Nephron progenitor cell (in vitro differentiated cells): ENCODE measurements at places on chromosomes 6 and 20.

DNA sequence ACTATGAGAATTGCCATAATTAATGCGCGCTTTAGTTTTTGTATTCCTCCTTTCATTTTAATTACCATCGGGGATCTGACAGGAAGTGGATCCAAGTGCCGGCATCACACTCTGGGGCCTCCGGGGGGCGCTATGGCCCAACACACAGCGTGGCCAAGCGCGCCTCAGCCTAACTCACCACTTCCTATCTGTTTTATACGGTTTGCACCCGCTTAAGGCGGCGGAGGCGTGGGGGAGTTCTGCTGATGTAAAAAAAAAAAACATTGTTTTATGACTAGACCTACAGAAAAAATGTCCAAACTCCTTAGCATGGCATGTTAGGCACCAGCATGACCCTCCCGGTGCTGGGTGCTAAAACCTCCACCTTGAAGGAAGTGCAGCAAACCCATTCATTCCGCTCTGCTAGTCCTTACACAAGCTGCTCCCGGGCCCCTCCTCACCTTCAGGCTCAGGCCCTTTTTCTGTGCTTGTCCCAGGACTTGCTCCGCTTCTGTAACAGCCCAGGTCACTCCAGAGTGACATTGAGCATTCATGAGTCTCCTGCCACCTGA, 4.5 kb upstream of the EBF4 start:
- peak; percentile 68 for DNase-seq

DNA sequence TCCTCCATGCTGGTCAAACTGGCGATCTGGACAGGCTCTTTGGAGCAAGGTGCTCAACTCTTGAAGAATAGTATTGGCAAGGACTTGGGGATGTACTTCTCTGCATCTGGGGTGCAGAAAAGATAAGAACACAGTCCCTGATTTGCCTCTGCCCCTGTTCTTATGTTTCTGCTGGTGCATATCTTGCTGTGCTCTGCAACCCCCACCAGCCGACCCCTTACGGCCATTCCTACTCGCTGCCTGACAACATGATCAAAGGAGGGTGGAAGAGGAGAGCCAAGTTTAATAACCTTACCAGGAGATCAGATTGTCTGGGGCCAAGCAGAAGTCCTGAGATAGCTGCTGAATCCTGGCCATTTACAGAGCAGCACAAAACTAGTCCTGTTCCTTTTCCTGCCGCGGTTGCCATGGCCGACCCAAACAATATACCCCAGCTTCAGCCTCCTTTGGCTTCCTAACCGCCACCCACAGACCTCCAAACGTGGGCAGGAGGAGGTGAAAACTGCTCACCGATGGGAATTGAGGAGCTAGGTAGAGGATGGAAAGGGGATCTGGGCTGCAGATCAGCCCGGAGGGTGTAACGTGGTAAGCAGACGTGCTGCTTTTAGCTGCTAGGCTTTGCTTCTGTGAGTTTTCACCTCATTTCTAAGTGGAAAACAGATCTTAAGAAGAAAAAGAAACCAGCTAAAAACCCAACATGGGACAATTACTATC, 60.9 kb downstream of the ATXN1 start:
- peak; percentile 18 for DNase-seq

- peak; percentile 51 for DNase-seq
Measured at GRCh38 chr6:125528621-125529041, 220.8 kb upstream of the HEY2 start.

- DNase-seq = no peak
Measured at GRCh38 chr6:124947971-124948451, 14.2 kb upstream of the RNF217 start.

DNA sequence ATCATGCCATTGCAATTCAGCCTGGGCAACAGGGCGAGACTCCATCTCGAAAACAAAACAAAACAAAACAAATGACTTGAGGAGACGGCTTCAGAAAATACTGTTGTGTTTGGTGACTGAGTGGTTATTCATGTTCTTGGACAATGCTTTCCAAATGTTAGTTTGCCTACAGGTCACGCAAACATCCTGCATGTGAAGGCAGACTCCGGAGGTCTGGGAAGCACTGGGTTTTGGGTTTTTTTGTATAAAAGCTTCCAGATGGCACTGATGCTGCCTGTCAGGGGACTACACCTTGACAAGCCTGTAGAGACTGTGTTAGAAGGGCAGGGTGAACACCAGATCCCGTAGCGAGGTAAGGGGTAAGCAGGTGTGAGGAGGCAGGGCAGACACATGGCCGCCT, 81.7 kb downstream of the THBS2 start:
- no peak for DNase-seq
